ENCODE measurements at places on chromosomes 7 and 10.

DNA sequence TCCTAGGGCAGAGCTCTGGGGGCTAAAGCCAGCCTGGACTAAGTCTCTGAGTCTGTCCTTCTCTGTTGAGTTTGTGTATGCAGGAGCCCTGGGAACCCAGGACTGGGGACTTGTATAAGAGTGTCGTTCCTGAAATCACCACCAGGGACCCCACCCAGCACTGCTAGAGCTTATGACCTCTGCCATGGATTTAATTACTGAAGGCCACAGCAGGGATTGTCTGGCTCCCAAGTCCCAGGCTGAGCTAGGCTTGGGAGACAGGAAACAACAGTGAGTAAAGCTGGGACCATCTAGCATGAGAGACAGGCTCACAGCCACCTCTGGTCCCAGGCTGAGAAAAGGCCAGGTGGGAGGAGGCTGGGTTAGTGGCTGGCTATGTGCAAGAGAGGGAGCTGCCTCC, 1.4 kb upstream of the TSPAN15 start:
- no peak for DNase-seq

DNA sequence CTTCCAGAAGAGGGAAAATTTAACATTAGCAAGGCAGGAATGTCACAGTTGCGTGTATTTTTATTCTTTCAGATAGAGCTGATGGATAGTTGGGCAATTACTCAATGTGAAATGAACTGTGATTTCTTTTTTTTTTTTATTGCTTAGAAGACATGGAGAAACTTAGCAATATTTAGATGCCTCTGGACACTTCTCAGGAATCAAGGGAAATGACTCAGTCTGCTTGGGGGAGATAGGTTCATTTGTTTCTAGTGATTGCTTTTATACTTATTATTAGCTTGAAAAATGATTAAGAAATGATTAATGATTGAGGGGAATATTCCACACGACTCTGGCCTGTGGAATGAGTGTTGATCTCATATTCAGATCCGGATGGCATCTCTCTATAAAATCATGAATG, 33.1 kb upstream of the TBX20 start:
- no peak for DNase-seq

GRCh38 chr7:53542157-53542556, 506.7 kb downstream of the POM121L12 start:
- no peak for DNase-seq

- DNase-seq, result no peak
Observed at GRCh38 chr7:153657182-153657800, 394.9 kb upstream of the DPP6 start.

DNA sequence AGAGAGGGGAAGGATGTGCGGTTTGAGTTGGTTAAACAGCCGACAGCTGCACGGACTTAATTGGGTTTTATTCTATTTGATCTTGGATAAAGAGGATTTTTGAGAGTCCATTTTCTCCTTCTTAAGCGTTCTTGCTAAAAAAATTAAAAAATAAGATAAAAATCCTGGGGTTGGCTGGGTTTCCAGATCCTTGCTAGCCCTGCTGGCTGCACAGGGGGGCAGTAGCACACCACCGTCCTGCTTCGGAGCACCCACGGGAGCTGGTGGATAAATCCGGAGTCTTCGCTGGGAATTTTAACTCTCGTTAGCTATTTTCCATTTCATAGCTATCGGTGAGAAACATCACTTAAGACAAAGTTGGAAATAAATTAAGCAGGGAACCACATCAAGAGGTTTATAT, 792.0 kb downstream of the TYW1 start:
- DNase-seq, result peak; percentile 9

- DNase-seq, result no peak
Observed at GRCh38 chr7:19111474-19112273, 5.8 kb downstream of the TWIST1 start.

- no peak for DNase-seq
Observed at GRCh38 chr10:122075171-122075570, 86.2 kb downstream of the TACC2 start.

DNA sequence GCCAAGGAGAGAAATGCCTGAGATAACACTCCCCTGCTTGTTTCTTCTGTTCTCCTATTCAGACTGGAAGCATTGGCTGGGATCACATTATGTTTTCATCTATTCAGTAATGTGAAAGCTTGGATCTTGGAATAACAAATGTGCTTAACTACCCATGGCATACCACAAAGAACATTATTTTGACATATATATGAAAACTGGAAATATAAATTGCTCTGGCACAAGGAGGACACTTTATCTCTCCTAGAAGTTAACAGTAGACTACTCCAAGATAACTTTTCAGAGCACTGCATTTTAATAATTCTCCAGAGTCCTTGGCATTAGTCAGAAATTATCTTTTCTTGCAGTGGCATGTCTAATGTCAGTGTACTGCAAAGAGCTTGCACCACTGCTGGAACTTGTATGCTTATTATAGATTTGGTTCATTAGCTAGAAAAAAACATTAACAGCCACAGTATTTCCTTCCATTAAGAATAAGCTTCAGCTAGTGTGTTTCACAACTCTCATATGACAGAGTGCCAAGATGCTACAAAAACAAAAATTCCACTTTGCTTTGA, 169.3 kb upstream of the LRRN3 start:
- DNase-seq, result no peak

- no peak for DNase-seq
Observed at GRCh38 chr7:5360451-5360850, 63.2 kb downstream of the TNRC18 start.

DNA sequence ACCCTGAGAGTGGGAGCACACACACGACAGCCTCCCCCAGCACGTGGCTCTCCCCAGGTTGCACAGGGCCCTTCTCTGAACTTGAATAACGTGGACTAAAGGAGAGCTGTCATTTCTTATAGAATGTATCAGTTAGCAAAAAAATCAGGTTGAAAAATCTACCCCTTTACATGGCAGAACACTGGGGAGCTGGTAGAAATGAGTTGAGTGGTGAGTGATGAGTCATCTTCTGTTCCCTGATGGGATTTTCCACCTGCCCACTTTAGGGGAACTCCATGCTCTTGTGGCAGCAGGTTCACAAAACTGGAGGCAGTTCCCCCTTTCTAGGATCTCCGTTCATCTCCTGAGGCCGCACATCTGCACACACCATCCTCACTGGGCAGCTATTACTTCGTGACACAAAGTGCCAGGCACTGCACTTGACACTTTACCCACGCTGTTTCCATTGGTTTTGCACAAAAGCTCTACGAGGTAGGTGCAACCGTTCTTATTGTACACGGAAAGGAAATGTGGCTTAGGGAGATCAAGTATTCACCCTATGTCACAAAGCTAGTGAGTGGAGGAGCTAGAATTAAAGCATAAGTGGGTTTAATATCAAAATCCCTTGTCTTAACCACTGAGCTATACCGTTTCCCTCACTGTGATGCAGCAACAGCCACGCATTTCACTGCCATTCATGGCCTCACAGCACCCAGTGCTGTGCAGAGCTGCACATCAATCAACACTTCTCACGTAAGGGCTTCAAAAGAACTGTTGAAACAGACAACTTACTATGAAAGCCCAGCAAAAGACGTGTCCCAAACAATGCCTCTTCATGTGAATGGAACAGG, 80.2 kb downstream of the RNF216 start:
- no peak for DNase-seq

GRCh38 chr10:53638006-53638405, 865.4 kb upstream of the MBL2 start:
- DNase-seq, result no peak

DNA sequence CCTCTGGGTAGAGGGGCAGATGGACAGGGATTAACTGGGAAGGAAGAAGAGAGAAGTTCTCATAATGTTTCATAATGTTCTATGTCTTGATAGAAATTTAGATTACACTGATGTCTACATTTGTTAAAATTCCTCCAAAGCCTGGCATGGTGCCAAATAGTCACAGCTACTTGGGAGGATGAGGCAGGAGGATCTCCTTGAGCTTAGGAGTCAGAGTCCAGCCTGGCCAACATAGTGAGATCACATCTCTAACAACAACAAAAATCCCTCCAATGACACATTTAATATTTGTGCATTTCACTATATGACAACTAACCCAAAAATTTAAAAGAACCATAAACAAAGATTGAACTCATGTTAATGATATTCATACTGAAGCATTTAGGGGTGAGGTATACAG, 33.0 kb upstream of the PPP1R3C start:
- DNase-seq, result no peak

- DNase-seq, result no peak
Observed at GRCh38 chr7:2833083-2833910, 10.8 kb downstream of the GNA12 start.

GRCh38 chr7:94301024-94301586, 93.6 kb upstream of the COL1A2 start:
- no peak for DNase-seq

DNA sequence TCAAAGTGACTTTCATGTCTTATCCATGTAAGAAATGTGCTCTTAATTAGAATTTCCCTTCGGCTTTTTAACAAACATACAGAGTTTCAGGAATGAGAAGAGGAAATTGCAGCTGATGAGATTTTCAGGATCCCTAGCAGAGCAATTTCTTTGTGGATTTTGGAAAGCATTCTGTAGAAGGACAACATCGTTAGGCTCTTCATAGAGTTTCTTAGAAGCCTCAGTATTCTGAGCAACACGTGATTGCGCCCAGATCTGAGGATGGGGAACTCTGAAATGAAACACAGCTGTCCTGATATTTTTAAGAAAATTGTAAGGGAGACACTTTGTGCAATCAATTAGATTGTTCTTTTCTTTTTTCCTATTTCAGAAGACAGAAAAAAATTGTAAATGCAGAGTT, 85.8 kb downstream of the LHFPL3 start:
- no peak for DNase-seq

DNA sequence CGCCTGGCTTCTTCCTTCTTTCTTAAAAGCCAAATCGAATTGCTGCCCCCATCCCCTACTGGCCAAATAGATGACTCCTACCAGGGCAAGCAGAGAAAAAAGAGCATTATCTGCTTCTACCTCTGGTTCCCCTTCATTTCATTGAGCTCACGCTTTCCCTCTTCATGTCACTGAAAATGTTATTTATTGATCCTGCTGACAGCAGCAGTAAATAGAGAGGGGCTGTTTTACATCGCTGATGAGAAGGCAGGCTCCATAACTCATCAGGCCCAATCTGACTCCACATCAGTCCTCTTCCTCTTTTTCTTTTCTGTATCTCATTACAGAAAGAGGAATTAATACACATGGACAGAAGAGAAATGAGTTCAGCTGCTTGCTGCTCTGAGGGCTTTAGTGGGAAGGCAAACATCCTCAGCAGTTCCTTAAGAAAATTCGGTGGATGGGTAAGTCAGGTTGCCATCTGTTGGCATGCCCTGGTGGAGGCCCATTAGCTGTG, 904.1 kb downstream of the KCNMA1 start:
- DNase-seq, result no peak

- no peak for DNase-seq
Observed at GRCh38 chr7:34825221-34825620, 167.2 kb downstream of the NPSR1 start.

DNA sequence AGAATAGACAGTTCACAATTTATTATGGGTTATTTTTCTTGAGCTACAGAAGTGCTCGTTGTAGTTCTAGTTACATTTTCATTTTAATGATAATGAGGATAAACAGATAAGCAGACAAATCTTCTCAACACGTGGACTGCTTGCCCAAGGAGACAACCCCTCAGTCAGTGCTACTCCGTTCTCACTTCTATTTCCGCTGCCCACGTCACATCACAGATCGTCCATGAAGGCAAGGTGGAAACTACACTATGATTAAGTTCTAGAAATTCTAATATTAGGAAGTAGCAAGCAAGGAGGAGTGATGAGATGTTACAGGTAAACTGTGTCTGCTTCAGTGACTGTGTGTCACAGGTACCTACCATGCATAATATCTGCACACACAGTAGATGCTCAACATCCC, 210.5 kb downstream of the CHCHD3 start:
- DNase-seq, result no peak

- DNase-seq, result no peak
Observed at GRCh38 chr7:101104799-101105198, 19.5 kb downstream of the TRIM56 start.

DNA sequence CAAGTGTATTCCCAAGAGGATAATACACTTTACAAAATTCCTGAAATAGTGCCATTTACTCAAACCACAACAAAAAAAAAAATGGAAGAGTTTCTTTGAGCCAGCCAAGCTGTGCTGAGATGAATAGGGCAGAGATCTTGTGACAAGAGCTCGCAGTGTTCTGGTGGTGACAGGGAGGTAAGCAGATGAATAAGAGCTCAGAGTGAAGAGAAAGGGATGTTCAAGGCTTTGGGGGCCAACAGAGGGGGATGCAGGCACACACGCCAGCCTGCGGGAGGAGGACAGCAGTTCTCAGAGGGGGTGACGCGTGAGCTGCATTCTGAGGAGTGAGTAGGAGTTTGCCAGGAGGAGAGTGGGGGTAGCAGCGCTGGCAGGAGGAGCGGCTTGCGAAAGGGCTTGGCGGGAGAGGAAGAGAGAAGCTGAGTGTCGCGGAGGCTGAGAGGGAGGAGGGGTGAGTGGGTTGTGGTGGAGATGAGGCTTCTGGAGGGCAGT, 194.4 kb upstream of the IMMP2L start:
- no peak for DNase-seq

- DNase-seq, result no peak
Observed at GRCh38 chr7:156577645-156578577, 62.7 kb upstream of the RNF32 start.

DNA sequence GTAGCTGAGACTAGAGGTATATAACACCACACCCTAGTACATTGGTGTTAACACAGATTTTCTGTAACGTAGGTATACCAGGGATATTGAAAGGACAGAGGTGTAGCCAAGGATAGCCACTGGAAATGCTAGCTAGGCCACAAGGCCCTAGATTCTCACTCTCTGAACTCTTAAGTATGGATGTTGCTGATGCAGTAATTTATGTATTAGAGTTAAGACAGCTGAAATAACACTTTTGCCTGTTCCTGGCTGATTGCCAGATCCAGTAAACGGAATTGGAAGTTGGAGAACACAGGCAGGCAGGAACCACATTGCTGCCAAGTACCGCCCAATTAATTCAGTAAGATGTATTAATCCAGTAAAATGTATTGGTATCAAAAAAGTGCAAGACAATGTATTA, 1.8 kb downstream of the CALU start:
- DNase-seq, result no peak

GRCh38 chr10:24824124-24824523, 100.4 kb upstream of the ARHGAP21 start:
- no peak for DNase-seq

GRCh38 chr7:108810756-108811385, 241.2 kb downstream of the DNAJB9 start:
- no peak for DNase-seq

- no peak for DNase-seq
Observed at GRCh38 chr7:121126801-121127534, 138.5 kb downstream of the CPED1 start.
